ENCODE measurements at places on chromosomes 7 and 10.

DNA sequence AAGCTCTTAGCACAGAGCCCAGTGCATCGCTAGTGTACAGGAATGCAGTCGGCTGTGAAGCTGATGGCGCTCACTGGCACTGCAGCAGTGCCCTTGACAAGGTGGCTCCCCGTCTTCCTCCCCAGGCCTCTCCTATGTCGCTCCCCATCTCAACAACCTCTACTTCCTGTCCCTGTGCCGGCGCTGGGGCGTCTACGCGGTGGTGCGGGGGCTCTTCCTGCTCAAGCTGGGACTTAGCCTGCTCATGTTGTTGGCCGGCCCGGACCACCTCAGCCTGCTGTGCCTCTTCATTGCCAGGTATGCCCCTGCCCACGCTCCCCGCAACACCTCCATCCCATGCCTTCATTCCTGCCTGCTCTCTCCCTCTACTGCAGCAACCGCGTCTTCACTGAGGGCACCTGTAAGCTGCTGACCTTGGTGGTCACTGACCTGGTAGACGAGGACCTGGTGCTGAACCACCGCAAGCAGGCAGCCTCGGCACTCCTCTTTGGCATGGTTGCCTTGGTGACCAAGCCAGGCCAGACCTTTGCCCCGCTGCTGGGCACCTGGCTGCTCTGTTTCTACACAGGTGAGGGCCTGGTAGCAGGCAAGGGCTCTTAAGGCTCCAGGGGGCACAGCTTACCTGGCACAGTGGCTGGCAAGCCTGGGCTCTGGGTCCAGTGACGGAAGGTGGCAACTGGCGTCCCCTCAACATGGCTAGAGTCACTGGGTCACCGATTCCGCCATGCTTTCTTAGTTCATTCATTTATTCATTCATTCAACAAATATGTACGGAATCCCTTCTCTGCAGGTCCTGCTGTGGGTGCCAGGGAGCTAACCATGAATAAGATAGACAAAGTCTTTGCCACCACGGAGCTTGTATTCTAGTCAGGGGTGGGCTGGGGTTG lies 22.3 kb upstream of the C10orf95 start:
- no peak for DNase-seq

- DNase-seq: no peak
These were observed 9.8 kb downstream of the TMEM60 start for GRCh38 chr7:77788327-77788902.

GRCh38 chr10:12341526-12341925 lies 7.8 kb upstream of the CAMK1D start:
- DNase-seq: no peak

GRCh38 chr10:93274419-93274818 lies 200.7 kb downstream of the CYP26A1 start:
- DNase-seq: no peak

DNA sequence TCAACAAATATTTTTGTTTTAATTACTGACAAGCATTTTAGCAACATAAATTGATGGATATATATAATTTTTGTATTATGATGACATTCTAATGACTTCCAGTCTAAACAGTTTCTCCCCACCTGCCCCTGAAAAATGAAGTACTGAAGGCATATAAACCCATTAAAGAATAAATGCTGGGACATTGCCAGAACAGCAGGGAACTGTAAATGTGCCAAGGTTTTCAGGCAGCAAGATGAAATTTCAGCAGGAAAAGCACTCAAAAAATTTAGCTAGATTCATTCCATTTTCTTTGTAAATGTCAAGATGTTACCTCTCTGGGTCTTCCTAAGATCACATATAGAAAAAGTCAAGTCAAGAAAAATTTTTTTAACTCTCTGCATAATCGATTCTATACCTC lies 11.0 kb upstream of the TLL2 start:
- no peak for DNase-seq

GRCh38 chr10:88374392-88375175 lies 208.5 kb downstream of the RNLS start:
- no peak for DNase-seq

DNA sequence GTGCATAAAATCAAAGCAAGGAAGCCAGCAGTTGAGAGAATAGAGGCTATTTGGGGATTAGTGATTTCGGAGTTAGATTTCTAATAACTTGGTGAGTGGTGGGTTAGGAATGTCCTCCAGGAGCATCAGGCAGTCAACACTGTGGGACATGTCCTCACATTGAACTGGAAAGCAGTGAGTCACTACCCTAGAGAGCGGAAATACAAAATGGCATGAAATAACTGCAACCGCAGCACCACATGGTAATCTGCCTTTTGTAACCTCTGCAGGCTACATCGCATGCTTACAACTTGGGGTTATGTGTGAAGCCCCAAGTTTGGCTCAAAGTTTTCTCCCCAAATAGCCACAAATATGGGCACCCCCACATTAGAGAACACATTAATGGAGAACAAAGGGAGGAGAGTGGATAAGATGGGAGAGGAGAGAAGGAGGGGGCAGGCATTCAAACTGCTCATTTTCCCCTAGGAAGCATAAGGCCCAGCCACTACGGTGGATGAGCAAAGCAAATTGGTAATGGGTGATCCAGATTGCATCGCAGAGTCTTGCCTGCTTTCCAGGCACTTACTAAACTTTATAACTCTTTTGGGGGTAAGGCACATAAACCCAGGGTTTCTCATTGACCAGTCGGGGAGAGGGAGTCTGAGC lies 22.0 kb upstream of the SLF2 start:
- DNase-seq: peak; percentile 8

DNA sequence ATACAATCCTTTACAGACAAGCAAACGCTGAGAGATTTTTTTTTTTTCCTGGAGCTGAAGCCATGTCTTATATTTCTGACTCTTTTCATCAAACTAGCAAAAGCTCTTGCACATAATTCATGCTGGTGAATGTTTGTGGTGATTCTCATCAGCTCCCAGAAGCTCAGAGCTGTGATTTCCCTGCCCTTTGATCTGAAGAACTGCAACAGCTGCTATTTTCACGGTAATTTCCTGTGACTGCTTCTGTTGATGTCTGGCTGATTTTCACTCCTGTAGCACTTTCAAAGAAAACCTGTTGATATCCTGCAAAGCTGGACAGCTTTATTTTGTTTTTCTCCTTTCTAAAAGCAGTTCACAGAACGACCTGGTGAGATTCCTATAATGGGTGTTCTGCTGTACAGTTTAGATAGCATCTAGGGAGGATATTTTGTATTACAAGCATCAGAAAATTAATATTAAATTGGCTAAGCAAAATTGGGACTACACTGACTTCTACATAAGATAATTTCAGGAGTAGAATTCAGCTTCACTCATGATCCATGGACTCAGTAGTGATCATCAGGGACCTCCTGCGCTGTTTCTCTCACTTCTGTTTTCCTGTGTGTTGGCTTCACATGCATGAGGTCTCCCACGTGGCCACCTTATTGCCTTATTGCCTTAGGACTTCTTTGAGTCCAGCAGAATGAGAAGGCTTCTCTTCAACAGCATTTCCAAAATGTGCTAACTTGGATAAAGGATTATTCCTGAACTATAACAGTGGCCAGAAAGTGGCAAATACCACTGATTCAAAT lies 1111.6 kb upstream of the SORCS1 start:
- no peak for DNase-seq

DNA sequence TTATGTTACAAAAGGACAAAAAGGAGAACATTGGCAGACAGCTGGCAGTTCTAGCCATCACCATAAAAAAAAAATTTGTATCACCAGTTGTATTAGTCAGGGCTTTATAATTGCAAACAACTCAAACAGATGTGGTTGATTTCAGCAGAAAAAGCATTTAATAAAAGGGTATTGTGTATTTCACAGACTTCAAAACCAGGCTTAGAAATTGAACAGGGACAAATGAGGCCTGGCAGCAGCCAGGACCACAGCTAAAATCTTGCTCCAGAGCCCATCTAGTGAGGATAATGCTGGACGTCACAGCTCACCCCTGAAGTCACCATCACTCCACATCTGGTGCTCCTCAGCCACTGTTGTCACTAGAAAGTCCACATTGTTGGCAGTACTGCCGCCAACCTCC lies 52.9 kb upstream of the CALD1 start:
- DNase-seq: no peak

GRCh38 chr10:110498982-110499795 lies 1.5 kb downstream of the DUSP5 start:
- DNase-seq: peak; percentile 13

- no peak for DNase-seq
These were observed 23.7 kb upstream of the ELOVL3 start for GRCh38 chr10:102202386-102202785.

- no peak for DNase-seq
These were observed 49.0 kb downstream of the PRR15 start for GRCh38 chr7:29612596-29612995.

GRCh38 chr7:111009526-111010040 lies 81.3 kb upstream of the LRRN3 start:
- DNase-seq: no peak

GRCh38 chr10:9621216-9621615 lies 1396.5 kb upstream of the CELF2 start:
- DNase-seq: no peak

DNA sequence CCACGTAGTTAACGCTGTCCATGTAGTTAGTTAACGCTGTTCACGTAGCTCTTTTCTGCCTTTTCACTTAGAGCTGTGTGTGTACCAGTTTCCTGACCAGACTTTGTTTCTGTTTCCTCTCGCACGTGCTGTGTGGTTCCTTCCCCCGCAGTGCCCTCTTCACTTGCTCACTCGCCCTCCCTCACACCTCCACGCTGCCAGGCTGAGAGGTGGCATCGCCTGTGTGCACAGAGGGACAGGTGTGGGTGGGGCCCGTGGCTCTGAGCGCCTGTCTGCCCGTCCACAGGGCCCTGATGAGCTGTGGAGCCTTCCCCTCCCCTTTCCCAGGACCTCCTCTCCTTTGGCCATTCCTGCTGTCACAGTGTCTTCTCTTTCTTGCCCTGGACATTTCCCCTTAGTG lies 30.6 kb downstream of the WDR37 start:
- no peak for DNase-seq

DNA sequence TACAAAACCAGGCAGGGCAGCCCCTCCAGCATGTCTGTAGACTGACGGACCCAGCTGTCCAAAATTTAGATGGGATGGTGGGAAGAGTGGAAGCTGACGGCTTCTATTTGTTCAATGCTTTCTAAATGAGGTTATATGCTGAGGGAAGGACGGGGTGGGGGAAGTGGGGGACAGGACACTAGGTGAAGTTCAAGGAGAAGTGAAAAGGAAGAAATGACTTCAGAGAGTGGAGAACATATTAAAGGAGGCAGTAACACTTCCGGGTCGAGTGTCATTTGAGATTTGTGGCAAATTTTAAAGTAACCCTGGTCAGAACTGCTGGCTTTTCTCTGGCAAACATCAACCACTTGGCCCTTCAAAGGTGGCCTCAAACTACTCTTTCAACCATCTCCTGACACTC lies 9.4 kb downstream of the PIP4K2A start:
- no peak for DNase-seq

DNA sequence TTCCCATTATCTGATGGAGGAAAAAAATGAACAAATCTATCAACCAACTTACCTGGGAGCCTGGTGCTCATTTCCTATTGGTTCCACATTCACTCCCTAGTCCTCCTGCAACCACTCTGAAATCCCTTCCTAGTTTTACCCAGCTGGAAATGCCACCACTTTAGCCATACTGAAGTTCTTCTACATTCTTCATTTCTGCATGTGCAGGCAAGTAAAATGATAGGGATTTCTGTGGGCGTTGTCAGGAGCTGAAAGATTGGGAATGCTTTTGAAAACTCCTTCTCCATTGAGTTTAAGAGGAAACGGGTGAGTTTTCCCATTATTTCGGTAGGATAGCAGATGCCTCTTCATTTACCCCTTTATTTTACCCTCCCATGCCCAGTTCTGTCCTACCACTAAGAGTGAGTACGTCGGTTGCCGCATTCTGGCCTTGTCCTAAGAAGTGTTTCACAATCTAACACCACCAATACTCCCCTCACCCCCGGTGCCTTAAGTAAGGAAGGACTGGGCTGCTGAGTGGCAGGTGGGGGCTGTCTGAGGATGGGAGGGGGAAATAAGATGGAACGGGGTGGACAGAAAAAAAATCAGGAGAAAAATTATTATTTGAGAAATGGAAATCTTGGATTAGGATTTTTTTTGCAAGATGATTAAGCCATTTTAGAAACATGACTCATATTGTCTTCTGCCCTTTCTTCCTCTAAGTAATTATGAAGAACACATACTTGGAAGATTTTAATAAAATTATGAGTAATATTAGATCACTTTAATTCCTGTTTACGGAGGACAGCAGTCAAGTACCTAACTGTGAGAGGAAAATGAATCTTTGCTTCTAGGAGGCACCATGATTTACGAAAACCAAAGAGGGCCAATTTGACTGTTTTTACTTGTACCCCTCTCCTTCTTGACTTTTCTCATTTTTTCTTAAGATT lies 13.2 kb upstream of the TAS2R60 start:
- DNase-seq: no peak

DNA sequence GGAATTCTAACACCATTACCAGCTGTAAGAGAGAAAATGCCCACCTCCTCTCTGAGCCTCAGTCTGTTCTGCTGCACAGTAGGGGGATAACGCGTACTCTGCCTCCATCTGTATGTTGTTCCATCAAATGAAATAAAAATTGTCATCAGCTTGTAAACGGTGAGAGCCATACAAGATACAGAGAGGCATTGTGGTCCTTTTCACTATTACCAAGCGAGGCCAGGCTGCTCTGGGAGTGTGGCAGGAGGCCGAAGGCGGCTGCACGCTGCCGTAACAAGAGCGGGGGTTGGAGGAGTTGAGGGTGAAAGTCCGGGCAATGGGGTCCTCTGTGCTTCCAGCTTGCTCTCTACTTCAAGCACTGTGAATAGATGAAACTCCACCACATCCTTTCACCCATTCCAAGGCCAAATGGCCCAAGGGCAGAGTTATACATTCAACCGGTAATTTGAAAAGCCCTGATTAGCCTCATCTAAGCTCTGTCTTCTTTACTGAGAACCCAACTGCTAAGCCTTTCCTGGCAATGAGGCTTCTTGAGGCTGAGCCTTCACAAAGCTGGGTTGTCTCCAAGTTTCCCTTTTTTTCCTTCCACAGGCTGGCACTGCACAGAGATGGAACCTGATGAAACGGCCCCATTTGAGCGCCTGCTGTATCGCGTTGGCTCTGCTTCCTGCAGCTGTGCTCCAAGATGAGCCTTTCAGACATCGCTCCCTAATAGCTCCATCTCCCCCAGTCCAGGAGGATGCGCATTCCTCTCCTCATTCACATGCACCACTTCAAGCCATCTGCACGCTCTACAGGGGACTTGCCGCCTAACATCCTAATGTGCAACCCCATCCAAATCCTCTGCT lies 47.2 kb downstream of the PYROXD2 start:
- DNase-seq: no peak
